IgD-negative memory B cell (primary cell): ENCODE measurements at places on chromosomes 7 and 10. TPM values are rescaled to one million over a fixed set of nuclear protein-coding genes. Genes with fewer than 3 reads are reported as not detected.

The MYL10 gene
- polyA plus RNA-seq, result not detected

The NPSR1 gene
- polyA plus RNA-seq, result not detected

The LBX1 gene
- polyA plus RNA-seq, result not detected

The C7orf33 gene
- polyA plus RNA-seq, result not detected

The C10orf67 gene
- not detected for polyA plus RNA-seq

The ARMC3 gene
- 0.10 TPM for polyA plus RNA-seq

The NUTM2B gene
- polyA plus RNA-seq, result 0.21 TPM

The PDZD7 gene
- polyA plus RNA-seq, result not detected

The OAT gene
- 46.4 TPM for polyA plus RNA-seq

The C10orf90 gene
- not detected for polyA plus RNA-seq

The NKX6-2 gene
- not detected for polyA plus RNA-seq

The UPK3B gene
- polyA plus RNA-seq, result not detected

The GPR26 gene
- not detected for polyA plus RNA-seq

The CHST3 gene
- not detected for polyA plus RNA-seq

The INA gene
- not detected for polyA plus RNA-seq
